ENCODE measurements at places on chromosomes 1 and 21.

DNA sequence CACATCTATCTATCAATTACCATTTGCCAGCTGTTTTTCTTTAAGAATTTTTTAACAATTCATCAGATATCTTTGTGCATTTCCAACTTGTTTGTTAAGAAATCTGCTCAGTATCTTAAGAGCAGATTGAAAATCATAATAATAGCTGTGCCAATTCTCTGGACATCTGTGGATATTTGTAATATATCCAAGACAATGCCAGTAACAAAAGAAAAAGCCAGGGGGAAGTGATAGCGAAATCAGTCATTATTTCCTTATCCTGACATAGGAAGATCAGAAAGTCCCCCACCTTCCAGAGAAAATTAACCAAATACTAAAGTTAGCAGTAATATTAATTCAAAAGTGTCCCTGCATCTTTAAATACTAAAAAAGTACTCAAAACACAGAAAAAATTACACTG lies 217.1 kb downstream of the RERE start:
- DNase-seq = no peak

- peak; percentile 9 for DNase-seq
Observed at GRCh38 chr1:247110627-247111258, 6.6 kb upstream of the ZNF669 start.

DNA sequence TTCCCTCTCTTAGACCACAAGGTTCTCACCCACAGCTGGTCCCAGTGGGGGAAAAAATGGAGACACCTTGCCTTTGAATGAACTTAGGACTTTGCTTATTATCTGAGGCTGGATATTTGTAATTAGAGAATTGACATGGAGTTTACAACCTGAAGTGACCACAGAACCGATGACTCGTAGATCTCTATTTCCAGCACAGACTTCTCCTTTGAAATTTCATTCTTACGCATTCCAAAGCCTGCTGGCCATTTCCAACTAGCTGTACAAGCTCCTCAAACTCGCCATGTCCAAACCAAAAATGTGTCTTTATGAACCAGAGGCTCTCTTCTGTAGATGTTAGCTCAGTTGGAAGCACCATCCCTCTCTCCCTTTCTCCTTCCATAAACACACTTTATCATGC lies 12.0 kb downstream of the RAB7B start:
- DNase-seq = peak; percentile 62

DNA sequence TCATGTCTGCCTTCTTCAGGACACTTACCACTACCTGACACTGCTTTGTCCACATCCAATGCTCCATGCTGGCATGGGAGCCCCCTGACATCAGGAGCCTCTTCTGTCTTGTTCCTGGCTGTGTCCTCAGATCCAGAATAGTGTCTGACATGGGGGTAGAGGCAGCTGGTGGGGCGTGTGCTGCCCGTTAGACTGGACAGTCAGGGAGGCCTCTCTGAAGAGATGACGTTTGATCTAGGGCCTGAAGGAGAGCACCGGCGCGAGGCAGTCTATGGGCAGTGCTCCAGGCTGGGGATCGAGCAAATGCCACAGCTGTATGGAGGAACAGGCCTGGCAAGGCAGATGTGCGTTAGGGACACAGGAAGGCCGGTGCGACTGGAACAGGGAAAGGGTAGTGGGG lies 16.6 kb downstream of the SLC9A1 start:
- DNase-seq = no peak

- DNase-seq = peak; percentile 53
Observed at GRCh38 chr1:26530895-26531598, 1.5 kb downstream of the RPS6KA1 start.

Data from fibroblast of skin of right quadriceps (primary cell).